ENCODE measurements at places on chromosomes 3 and 15. TPM values are rescaled to one million over a fixed set of nuclear protein-coding genes. Genes with fewer than 3 reads are reported as not detected.

The SAMMSON gene
- not detected for polyA plus RNA-seq

The PAK6 gene
- 0.93 TPM for polyA plus RNA-seq

The TRIM42 gene
- polyA plus RNA-seq, result not detected

The LDHAL6B gene
- polyA plus RNA-seq, result not detected

The SLC27A2 gene
- polyA plus RNA-seq, result 0.04 TPM

The VPS33B gene
- 8.2 TPM for polyA plus RNA-seq

The LRRC2 gene
- 54.6 TPM for polyA plus RNA-seq

The DUOXA1 gene
- 0.53 TPM for polyA plus RNA-seq

The SCN10A gene
- polyA plus RNA-seq, result 0.11 TPM

The KNG1 gene
- 0.11 TPM for polyA plus RNA-seq

The ZDHHC3 gene
- polyA plus RNA-seq, result 54.0 TPM

The CHRD gene
- polyA plus RNA-seq, result 3.9 TPM

The FHIT gene
- polyA plus RNA-seq, result 4.2 TPM

The SKOR1 gene
- 0.26 TPM for polyA plus RNA-seq

The NR1I2 gene
- polyA plus RNA-seq, result not detected

The MGLL gene
- polyA plus RNA-seq, result 38.5 TPM
